ENCODE measurements at places on chromosomes 12 and 14.

GRCh38 chr14:20769421-20769820 lies 1.2 kb downstream of the EDDM3B start:
- DNase-seq, result no peak

- DNase-seq, result no peak
Measured at GRCh38 chr12:40263616-40264409, 39.0 kb downstream of the LRRK2 start.

DNA sequence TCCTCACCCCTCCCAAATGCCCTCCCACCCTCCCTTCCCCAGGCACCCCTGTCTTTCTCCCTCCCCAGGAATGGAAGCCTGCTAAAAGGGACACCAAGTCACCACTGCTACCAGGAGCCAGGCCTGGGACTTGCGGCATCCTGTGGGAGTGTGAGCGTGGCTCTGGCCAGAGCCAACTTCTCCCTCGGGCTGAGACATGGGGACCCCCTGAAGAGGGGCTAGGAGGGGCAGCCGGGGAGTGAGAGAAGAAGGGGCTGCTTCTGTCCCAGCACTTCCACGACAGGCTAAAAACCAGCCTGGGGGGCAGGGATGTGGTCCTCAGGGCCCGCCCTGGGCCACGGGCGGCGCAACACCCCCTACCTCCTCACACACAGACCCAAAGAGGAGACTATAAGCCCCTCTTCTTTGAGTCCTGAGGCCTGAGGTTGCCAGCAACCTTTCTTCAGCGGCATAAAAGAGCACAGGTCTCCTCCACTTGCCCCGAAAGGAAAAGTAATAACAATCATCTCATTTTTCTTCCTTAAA lies 278.9 kb downstream of the DPF3 start:
- no peak for DNase-seq

DNA sequence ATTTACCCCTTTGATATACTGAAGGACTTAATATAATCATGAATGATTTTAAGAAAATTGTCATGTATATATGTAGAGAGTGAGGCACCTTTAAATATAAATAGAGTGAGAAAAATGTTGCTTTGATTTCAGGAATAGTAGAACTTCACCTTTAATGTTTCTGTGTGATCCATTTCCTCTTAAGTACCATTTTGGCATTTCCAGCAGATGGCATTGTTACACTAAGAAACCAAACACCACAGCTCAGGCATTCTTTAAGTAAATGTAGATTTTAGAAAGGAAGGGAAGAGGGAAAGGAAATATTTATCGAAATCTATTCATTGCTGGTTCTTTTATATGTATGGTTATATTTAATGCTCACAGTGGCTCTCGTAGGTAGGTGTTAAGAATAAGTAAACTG lies 556.7 kb upstream of the FBXO33 start:
- no peak for DNase-seq

- no peak for DNase-seq
Measured at GRCh38 chr12:52752516-52752915, 24.6 kb downstream of the KRT76 start.

DNA sequence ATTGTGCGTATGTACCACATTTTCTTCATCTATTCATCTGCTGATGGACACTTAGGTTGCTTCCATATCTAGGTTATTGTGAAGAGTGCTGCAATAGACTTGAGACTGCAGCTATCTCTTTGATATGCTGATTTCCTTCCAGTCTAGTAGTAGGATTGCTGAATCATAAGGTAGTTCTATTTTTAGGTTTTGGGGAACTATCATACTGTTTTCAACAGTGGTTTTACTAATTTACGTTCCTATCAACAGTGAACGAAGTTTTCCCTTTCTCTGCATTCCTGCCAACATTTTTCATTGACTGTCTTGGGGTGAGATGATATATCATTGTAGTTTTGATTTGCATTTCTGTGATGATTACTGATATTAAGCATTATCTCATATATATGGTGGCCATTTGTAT lies 482.2 kb downstream of the SLC16A7 start:
- DNase-seq, result no peak

GRCh38 chr12:43338848-43339526 lies 213.0 kb downstream of the ADAMTS20 start:
- no peak for DNase-seq

DNA sequence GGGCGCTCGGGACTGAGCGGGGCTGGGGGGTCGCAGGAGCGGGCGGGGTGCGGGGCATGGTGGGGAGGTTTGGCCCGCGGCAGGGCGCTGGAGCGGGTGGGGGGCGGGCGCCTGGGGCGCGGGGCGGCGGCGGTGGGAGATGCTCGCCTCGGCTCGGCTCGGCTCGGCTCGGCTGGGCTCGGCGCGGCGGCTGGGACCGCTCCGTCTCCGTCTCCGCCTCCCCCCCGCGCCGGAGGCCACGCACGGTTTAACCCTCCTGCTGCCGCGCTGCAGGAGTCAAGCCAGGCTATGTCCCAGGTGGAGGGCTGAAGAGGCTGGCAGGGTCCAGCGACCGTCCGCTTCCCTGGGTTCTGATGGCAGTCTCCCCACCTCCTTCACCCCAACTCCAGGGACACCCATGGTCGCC lies at the start of gene PIANP:
TSS of gene PIANP (minus strand) at position 170 of the 406 bp plus-strand sequence. CDS start 2,754 bp downstream, outside the sequence.
- peak; percentile 51 for DNase-seq

DNA sequence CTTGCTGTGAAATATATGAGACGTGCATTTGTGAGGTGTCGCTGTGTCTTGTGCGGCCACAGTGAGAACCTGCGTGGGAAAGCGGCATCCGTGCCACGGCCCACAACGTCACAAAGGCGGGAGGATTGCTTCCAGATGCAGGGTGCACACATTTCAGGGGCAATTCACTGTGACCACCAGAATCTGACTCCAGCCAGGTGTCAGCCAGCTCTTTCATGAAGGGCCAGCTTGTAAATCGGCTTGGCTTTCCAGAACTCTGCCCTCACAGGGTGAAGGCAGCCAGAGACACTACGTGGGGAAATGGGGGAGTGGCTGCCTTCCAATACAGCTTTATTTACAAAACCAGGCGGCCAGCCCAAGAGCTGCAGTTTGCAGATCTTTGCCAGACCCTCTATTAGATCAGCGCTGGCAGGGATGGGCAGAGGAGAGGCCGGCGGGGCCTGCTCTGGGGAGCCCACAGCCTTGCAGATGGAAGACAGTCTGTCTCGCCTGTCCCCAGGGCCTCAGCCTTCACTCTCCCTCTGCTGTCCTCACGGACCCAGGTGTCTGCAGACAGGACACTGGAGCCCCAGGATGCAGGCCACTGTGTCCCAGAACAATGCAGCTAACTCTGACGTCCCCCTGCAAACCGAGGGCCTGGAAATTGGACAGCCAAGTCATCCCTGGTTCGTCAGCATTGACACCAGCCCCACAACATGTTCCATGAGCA lies 53.5 kb downstream of the ADGRD1 start:
- DNase-seq, result no peak

GRCh38 chr12:108939594-108939993 lies 59.7 kb downstream of the DAO start:
- peak; percentile 19 for DNase-seq

GRCh38 chr12:131011165-131012079 lies 57.7 kb downstream of the ADGRD1 start:
- no peak for DNase-seq

- DNase-seq, result no peak
Measured at GRCh38 chr14:90523544-90523943, 126.7 kb downstream of the CALM1 start.

DNA sequence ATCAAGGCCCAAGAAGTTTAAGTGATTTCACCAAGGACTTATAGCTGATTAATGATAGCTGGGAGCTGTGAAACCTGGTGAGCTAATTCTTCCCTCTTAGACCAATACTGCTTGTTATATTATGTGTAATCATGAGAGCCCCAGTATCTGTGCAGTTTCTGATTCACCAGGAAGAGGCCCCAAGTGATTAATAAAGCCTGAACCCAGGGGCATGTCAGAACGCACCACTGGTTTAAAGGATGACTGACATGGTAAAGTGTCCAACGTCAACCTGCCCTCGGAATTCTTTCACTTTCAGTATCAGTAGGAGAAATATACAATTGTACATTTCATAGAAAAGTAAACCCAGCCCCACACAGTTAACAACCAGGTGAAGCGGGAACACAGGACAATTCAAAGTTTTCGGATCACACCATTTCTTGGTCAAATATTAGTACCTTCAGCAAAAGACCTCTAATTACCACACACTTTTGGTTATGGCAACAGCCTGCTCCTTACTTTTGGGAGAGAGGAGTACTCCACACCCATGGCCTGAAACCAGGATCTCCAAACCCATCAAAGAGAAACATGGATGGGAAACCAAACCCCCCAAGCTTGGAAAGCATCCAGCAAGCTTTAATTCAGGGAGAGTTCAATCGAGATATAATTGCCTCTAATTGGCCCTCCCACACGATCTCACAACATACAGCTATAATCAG lies 28.5 kb downstream of the TMCC3 start:
- peak; percentile 60 for DNase-seq

DNA sequence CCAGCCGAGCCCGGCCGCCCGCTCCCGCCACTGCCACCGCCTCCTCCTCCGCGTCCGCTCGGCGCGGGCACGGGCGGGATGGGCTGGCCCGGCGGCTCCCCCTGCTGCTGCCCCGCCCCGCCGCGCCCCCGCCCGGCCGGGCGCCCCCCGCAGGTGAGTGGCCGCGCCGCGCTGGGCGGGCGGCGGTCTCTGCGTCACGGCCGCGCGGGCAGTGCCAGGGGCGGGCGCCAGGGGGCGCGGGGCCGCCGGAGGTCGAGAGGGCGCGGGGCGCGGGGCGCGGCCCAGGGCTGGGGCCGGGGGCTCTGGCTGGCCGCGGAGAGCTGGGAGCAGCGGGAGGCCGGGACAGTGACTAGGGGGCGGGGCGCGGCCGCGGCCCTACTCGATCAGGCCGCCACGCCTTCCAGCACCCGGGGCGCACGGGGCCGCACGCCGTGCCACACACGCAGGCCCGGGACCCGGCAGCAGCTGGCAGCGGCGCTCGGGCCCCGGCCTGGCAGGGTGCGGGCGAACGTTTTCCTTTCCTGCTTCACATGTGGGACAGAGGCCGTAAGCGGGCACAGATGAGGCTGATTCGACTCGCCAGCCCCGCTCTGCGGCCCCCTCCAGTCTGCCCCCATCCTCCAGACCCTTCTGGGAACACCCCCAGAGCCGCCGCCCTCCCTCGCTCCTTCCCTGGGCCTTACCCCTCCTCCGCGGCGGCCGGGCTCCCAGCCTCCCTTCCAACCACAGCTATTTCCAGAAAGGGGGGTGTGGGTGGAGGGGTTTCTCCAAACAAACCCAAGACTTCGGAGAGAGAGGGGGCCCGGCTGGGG lies 2.4 kb upstream of the TNS2 start:
- DNase-seq, result peak; percentile 70

DNA sequence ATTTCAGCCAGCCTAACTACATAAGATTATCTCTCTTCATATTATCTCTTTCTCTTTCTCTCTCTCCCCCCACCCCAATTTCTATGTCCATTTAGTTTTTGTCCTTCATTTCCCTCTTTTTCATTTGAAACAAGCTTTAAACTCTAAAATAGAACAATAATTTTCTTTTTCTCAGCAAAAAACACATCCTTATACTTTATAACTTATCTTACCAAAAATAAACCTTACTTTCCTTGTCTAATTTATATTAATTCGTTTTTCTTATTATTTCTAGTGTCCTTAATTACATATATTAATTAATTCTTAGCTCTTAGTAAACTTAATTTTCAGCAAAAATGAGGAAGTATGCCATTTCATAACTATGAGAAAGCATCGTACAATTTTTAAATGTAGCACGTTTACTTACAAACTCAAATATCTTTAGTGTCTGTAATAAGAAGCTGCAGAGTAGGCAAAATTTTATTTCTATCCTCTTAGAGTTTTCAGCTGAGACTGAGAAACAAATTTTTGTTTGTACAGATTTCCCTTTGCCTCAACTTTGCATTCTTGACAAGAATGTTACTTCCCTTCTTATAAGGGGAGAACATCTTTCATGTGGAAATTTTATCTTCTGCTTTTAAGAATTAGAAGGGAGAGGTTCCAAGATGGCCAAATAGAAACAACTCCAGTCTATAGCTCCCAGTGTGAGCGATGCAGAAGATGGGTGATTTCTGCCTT lies 65.1 kb upstream of the ST8SIA1 start:
- no peak for DNase-seq

DNA sequence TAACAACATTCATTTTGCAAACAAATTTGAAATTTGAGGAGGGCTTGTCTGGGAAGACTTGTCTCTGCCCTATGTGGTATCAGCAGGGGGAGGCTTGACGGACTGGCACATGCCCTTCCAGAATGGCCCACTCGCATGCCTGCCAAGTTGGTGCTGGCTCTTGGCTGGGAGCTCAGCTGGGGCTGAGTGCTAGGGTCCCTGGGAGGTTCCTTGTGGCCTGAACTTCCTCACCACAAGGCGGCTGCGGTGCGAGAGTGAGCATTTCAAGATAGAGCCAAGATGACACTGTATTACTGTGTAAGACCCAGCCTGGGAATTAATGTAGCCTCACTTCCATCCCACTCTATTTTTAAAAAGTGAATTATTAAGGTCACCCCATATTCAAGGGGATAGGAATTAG lies 271.6 kb upstream of the PLEKHG7 start:
- DNase-seq, result peak; percentile 18

DNA sequence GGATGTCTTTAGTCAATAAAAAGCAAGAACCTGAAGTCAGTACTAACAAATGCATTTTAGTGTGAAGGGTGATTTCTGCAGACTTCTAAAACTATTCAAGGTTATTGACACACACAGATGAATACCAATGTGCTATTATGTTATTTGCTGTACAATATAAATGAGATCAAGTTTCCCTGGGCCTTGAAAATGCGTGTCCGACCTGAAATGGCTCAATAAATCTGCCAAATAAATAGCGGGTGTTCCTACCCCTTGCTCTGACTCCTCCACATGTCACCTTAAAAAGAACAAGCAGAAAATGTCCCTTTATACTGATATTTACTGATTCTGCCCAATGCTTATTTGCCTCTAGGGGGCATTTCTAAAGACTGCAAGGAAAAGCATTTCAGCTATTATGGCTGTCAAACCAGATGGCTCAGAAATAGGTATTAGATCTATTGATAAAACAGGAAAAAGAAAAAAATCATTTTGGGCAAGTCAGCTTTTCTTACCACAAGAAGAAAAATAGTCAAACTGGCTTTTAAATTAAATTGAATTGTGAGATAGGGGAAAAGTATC lies 367.3 kb upstream of the KITLG start:
- DNase-seq, result no peak

DNA sequence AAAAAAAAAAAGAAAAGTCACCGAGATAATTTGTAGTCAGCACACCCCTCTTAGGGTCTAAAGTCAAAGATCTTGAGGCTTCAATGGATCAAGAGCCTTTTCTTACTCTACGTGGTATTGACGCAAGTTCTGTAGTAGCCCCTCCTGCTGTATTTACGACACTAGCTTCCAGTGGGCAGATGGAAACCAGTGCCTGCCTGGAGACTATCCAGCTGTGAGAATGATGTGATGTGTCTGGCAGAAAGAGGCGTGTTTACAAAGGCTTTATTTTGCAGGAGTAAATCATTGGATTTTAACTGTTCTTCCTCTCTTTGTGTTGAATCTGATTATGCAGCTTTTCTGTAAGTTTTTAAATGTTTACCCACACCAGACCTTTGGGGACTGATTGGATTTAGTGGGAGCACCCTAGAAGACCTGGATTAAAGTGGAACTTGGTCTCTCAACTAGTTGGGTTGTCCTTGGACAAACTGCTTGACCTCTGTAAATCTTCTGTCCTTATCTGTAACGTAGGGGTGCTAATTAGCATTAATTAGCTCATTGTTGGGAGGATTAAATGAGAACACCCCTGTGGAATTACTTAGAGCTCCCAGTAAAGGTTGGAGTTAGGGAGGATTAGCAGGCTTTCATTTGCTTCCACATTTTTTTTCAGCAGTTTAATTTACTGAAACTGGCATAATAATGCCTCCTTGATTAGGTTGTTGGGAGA lies 72.4 kb downstream of the RASSF3 start:
- DNase-seq, result no peak

Measured in activated CD4-positive, alpha-beta memory T cell treated with anti-CD3 and anti-CD28 coated beads, Interleukin-2, amount 10 ng/mL, durations not matched to agents 7 days and 5 days (primary cell).